Renal pelvis (tissue), 12 donors: ENCODE measurements at places on chromosomes 4 and X. TPM values are rescaled to one million over a fixed set of nuclear protein-coding genes. Genes with fewer than 3 reads are reported as not detected.
A peak's percentile ranks its signal among the peaks of the same experiment; 100 is the strongest.

DNA sequence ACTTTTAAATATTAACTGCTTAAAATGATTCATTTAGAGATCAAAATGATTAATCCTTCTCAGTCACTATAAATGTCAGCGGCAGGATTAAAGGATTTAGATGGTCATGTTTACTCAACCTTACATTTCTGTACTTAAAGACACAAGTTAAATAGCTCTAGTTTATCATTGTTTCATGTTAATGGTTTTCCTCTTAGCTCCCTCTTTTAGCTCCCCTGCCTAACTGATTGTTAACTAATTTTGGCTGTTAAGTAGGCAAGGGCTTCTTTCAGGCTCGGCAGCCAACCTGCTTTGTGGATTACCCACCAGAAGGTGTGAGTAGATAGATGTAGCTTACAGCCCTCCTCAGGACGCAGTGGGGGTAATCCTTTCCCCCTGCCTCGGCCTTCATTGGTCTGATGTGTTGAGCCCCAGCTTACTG is 96.0 kb downstream of the TENM3 start:
- DNase-seq = no peak

Gene MAGED4B
- polyA plus RNA-seq = 65.6 TPM

DNA sequence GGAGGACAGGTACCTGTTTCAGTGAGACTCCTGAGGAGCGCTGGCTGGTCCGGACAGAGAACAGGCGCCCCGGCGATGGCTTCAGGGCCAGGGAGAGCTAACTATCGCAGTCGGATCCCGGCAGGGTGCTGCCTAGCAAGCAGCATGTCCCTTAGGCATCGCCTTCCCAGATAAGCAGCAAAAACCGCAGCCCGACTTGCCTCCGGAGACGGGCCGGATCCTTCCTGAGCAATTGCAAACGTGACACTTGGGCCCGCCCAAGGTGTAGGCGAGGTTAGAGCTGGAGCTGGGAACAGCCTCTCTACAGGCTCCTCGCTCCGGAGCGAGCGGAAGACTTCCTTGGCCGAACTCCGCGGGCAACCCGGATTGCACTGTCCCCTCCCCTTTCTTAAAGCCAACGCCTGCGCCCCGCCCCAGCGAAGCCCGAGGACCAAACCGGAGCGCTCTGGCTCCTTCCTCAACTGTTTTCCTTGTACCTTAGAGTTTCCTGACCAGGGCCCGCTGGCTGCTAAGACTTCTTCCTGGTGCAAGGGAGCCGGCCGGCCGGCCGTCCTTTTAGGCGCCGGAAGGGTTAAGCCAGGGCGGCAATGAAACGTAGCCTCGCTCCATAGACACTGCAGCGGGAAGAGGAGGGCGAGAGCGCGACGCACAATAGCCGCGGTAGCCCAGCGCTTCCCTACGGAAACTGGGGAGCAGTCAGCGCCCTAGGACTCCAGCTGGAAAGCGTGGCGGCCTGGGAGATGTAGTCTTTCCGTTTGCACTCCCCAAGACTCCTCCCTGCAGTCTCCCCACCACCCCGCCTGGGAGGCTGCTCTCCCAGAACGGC is at the start of gene OPHN1:
Gene OPHN1 (minus strand): TSS at position 341 of the 826 bp plus-strand sequence. CDS start 475 bp downstream, outside the sequence.
- DNase-seq = peak; percentile 59

DNA sequence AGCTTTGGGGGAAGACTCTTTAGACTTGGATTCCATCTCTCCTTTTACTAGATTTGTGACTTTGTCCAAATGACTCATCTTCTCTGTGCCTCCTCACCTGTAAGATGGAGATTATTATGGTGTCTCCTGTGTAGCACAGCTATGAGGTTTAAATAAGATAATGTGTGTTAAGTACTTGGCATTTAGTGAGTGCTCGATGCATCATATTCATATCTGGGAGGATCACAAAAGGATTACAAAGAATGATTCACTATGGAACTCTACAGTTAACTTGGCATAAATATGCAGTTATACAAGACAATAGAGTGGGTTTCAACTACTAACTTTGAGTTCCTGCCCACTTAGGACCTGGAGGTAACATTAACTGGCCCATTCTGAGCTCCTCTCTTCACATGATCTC is 2.3 kb downstream of the GBA3 start:
- DNase-seq = no peak

DNA sequence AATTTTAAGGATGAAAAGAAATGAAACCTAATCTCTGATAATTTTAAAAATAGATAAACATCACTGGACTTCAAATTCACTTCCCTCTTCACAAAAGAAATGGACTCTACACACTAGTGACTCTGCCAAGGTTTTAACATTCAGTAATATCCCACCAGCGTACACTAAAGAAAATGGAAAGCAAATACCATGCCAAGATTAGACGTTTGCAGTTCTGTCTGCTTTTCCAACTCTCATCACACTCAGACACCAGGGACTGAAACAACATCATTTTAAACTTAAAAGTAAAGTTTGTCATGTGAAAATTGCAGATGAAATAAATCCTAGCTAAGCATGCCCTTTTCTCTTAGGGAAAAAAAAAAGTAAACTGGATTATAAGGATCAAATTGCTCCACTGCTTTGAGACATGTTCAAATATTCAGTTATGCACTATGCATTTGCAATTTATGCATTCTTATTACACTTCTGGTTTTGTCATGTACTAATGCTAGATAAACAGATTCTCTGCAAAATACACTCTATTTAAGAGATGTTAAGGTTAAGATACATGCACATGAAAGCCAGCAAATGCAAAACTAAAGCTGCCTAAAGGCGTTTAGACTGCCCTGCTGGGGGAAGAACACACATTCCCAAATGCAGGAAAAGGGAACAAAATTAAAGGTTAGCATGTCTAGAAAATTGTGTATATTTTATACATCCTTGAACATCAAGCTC is 534.4 kb upstream of the EPHA5 start:
- no peak for DNase-seq

DNA sequence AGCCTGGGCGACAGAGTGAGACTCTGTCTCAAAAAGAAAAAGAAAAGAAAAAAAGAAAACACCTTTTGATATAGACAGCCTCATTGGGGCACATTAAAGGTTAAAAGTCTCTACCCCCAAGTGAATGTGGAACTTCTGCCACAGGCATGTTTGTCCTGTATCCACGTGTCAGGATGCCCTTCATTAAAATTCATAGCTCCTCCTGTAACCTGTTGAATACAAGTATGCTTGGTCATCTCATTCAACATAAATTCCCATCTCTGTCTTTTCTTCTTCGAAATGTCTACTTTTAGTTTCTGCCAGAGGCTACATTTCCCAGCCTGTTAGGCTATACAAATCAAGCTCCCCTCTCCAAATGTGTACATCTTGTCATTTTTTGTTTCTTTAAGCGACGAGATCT is 25.8 kb downstream of the P2RY8 start:
- no peak for DNase-seq

GRCh38 chrX:42602136-42602535 is 175.8 kb downstream of the PPP1R2C start:
- DNase-seq = no peak

Gene AVPR2
- 1.8 TPM for polyA plus RNA-seq

Gene ODAPH
- polyA plus RNA-seq = 0.51 TPM

- DNase-seq = no peak
Observed at GRCh38 chr4:7150036-7150635, 42.2 kb upstream of the SORCS2 start.

Gene ETDB
- not detected for polyA plus RNA-seq

DNA sequence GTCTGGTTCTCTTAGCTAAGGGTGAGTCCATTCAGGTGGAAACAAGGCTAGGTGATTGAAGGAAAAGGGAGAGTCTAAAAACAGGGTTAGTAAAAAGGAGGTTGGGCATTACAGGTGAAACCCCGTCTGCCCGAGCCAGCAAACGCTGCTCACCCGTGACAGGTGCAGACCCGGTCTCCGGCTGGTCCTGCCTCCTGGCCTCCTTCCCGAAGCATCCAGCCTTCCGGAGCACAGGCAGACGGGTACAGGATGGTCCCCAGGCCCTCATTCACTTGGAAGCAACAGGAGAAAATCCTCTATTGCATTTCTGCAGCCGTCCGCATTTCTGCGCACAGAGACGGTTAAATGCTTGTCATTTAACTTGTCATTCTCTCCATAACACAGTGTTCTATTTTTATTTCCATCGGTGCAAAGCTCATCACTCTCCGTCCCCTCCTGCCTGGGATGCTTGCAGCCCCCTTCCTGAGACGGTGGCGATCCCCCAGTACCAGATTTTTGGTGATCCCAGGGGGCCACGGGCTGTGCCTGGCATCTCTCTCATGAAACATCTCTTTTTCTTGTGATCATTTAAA is 90.8 kb upstream of the PPP2R3B start:
- no peak for DNase-seq

DNA sequence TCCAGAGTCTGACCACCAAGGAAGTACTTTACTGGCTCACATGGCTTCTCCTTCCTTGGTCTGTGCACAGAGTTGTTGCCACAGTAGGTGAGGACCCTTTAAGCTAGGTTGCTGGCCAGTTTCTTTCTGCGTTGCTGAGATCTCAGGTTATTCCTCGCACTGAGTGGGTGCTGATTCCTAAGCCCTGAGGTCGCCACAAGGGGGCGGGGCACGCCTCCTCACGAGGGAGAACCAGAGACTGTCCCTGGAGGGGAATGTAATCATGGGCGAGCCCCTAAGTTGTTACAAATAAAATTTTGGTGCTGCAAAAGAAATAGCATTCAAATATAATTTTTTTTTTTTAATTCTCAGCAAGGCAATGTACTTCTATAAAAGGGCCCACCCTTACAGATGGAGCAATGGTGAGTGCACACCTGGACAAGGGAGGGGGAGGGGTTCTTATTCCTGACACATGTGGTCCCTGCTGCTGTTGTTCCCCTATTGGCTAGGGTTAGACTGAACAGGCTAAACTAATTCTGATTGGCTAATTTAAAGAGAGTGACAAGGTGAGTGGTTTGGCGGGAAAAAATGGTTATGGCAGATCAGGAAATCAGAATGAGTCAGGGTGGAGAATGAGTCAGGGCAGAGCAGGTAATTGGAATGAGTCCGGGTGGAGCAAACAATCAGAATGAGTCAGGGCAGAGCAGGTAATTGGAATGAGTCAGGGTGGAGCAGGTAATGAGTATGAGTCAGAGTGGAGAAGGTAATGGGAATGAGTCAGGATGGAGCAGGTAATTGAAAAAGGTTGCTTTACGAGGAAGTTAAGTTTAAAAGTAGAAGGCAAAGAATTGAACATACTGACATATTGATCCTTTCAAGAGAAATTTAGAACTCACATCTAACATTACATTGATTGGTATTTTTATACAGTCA is 107.5 kb downstream of the VSIG4 start:
- DNase-seq = no peak

GRCh38 chrX:103329991-103330390 is at the start of gene TCEAL7:
Gene TCEAL7, plus strand, starts transcription at chrX:103330239. Its CDS starts 1,165 bp downstream, at chrX:103331404.
- DNase-seq = peak; percentile 58

DNA sequence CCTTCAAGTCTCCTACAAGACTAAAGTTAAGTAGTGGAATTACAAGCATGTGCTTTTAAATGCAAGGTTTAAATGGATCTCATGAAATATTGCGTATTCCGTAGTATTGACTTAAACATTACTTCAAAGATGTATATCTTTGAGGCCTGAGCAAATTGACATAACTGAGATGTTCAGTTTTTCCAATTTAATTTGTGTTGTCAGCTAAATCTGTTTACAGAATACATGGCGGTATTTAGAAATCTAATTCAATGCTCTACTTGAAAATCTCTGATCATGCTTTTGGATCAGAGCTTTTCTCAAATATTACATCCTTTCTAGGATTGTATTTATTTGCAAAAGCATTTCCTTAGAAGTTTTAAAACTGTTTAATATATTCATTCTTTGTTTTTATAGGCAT is 47.5 kb upstream of the PDE5A start:
- no peak for DNase-seq

GRCh38 chr4:6657242-6658208 is 17.0 kb downstream of the MRFAP1 start:
- no peak for DNase-seq

- DNase-seq = no peak
Observed at GRCh38 chr4:123233136-123233768, 163.3 kb upstream of the SPRY1 start.

Gene USP11
- polyA plus RNA-seq = 150 TPM

- DNase-seq = no peak
Observed at GRCh38 chrX:21972721-21973120, 32.2 kb downstream of the SMS start.

DNA sequence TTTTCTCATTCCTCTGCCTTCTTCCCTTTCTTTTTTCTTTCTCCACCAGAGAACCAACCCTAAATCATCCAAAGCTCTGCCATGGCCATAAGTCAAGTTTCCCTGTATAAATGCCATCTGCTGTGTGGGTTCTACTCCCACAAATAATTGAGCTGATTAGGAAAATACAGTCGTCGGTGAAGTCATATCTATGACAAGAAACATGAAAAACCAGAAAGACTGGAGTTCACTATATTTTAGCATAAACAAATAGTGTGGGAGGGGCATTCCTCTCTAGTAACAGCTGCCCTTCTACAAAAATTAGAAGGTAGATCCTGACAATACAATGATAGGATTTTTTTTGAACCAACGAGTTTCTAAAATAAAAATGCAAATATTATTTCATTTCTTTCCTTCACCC is 48.8 kb downstream of the SPOCK3 start:
- DNase-seq = no peak

DNA sequence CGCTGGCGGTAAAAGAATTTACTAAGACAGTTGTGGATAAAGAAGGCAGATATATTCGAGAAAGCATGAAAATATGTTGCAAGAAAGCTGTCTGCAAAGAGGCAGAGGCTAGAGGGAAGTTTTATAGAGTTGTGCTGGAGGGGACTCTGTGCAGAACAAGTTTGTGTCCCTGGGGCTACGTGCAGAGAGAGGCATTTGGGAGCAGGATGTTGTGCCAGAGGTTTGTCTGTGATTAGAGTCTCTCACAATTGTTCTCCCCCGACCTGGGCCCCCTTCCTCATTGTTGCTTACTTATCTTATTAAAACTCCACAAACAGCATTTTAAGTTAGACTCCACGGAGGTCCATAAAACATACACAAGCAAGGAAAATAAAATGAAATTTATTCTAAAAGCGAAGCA is 831.3 kb downstream of the NLGN4X start:
- no peak for DNase-seq

GRCh38 chrX:155134255-155134654 is 62.9 kb downstream of the BRCC3 start:
- no peak for DNase-seq

GRCh38 chrX:154800478-154801210 is 4.6 kb downstream of the MPP1 start:
- no peak for DNase-seq

- DNase-seq = no peak
Observed at GRCh38 chr4:83381173-83381572, 46.5 kb upstream of the HPSE start.

- no peak for DNase-seq
Observed at GRCh38 chrX:69313617-69314290, 148.5 kb upstream of the PJA1 start.

Gene SPP1
- polyA plus RNA-seq = 106 TPM

DNA sequence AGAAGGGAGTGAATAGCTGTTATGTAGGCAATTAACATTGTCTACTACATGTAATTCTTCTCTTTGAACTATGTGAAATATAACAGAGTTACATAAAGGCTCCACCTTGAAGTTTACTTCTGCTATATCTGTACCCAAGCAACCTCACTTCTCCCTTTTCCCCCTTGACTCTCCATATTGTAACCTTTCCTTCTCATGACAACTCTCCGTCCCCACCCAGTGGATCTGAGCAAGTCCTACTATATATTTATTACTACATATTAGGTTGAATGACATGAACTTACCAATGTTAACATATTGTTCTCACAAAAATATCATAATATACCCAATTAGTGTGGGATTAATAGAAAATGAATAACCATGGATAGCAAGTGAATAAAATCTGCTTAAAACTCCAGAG is 93.2 kb upstream of the ATP8A1 start:
- DNase-seq = no peak

GRCh38 chr4:102610476-102610875 is 109.3 kb downstream of the NFKB1 start:
- DNase-seq = no peak
